ENCODE measurements at places on chromosomes 4 and X. TPM values are rescaled to one million over a fixed set of nuclear protein-coding genes. Genes with fewer than 3 reads are reported as not detected.

The POLA1 gene
- total RNA-seq = 24.1 TPM

The FMR1NB gene
- total RNA-seq = not detected

The PRKG2 gene
- 15.0 TPM for total RNA-seq

DNA sequence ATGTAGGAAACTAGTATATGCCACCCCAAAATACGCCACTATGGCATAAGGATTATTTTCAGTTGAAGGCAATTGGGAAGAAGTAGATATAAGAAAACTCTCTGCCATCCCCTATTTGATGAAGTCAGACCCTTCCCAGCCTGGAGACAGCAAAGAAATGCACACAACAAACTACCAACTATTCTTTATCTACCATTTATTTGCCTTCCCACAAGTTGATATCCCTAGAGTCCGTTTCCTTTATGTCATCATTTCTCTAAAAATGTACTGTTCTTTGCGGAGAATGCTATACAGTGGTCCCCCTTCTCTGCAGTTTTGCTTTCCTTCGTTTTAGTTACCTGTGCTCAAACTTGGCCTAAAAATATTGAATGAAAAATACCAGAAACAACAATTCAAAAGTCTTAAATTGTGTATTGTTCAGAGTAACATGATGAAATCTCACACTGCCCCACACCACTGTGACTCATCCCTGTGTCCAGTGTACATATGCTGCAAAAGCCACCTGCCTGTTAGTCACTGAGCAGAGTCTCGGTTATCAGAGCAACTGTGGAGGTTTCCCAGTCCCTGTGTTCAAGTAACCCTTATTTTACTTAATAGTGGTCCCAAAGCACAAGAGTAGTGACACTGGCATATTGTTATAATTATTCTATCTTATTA lies 152.3 kb downstream of the WDFY3 start:
- DNase-seq = no peak

The XG gene
- total RNA-seq = 7.5 TPM

GRCh38 chrX:37906357-37906756 lies 59.0 kb upstream of the DYNLT3 start:
- DNase-seq = no peak

The TMSB15A gene
- total RNA-seq = 9.3 TPM

GRCh38 chrX:11499076-11500044 lies 166.4 kb downstream of the ARHGAP6 start:
- peak; percentile 63 for DNase-seq

DNA sequence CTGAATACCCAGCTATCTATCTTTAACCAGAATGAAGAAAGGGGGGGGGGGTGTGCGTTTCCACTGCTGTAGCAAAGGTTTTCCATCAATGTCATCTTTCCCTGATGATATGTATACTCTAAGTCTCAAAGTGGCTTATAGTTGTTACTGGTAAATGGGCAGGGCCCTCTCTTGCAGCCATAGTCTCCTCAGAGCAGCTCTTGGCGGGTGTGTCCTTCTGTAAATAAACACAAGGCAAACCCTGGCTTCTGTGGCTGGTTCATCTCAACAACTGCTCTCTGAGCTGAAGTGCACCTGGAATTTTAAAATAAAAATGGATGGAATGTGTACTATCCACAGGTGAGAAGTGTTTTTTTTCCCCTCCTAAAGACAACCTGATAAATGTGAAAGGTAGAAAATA lies 57.5 kb upstream of the SCML1 start:
- DNase-seq = no peak

- no peak for DNase-seq
Measured at GRCh38 chr4:169208516-169208915, 62.2 kb downstream of the SH3RF1 start.

Measured in skin of body (tissue), 3 donors.